Endothelial cell (in vitro differentiated cells): ENCODE measurements at places on chromosomes 5 and 9. TPM values are rescaled to one million over a fixed set of nuclear protein-coding genes. Genes with fewer than 3 reads are reported as not detected.

The BAAT gene
- total RNA-seq = not detected

The ADRB2 gene
- total RNA-seq = 0.36 TPM

The LCN1 gene
- total RNA-seq = not detected

GRCh38 chr5:168833936-168834335, 254.8 kb upstream of the PANK3 start:
- peaks cover 7% of the 10 kb centered on the region for H3K4me1 ChIP-seq
- no peak overlapping the region for H3K4me3 ChIP-seq
- H3K27ac ChIP-seq = no peak overlapping the region
- peaks cover 9% of the 10 kb centered on the region for H3K27me3 ChIP-seq
- no peak for DNase-seq

GRCh38 chr9:91066042-91066415, 264.4 kb downstream of the SYK start:
- H3K4me1 ChIP-seq = peaks cover 6% of the 10 kb centered on the region
- H3K36me3 ChIP-seq = no peaks in the 10 kb centered on the region
- no peak overlapping the region for H3K27ac ChIP-seq
- DNase-seq = no peak
- H3K4me3 ChIP-seq = no peak overlapping the region
- H3K27me3 ChIP-seq = no peaks in the 10 kb centered on the region

The LHFPL2 gene
- 47.6 TPM for total RNA-seq

- peaks cover 5% of the 10 kb centered on the region for H3K4me1 ChIP-seq
- no peak overlapping the region for H3K27ac ChIP-seq
- H3K27me3 ChIP-seq = no peaks in the 10 kb centered on the region
- DNase-seq = no peak
Measured at GRCh38 chr5:3392306-3392939, 203.2 kb upstream of the IRX1 start.

GRCh38 chr9:32606811-32607210, 28.7 kb downstream of the TAF1L start:
- no peaks in the 10 kb centered on the region for H3K36me3 ChIP-seq
- no peak for DNase-seq
- H3K4me1 ChIP-seq = peaks cover under 1% of the 10 kb centered on the region
- no peak overlapping the region for H3K4me3 ChIP-seq
- H3K27me3 ChIP-seq = no peaks in the 10 kb centered on the region

- no peaks in the 10 kb centered on the region for H3K36me3 ChIP-seq
- no peak overlapping the region for H3K4me3 ChIP-seq
- H3K4me1 ChIP-seq = no peaks in the 10 kb centered on the region
Measured at GRCh38 chr5:35899800-35900199, 38.6 kb downstream of the CAPSL start.

DNA sequence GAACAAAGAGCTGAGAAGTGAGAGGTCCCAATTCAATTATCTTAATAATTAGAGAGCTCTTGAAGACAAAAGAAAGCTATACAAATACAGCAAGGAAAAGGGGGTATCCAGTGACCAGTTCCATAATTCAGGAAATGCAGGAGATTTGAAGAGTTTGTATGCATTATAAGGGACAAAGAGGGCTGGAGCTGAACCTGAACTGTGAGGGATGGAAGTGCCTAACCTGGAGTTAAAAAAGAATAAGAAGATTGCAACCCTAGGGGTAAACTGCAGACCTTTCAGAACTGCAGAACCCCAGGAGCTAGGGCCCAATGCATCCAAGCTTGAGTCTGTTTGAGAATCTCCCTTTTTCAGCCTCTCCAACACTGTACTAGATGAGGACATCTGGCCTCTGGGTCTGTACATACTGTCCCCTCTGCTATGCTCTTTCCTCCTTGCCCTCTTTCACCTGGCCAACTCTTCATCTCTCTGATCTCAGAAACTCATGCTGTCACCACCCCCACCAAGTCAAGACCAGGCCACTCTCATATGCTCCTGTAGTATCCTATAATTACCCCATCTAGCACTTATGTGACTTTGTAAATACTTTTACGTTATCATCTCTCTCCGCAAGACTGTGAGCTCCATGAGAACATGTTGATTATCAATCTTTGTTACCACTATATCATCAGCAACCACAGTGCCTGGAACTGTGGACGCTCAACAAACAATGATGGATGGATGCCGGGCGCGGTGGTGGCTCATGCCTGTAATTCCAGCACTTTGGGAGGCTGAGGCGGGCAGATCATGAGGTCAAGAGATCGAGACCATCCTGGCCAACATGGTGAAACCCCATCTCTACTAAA, 6.6 kb upstream of the PRKACG start:
- H3K4me1 ChIP-seq = peaks cover 3% of the 10 kb centered on the region
- no peak overlapping the region for H3K27ac ChIP-seq
- DNase-seq = no peak

The MLANA gene
- total RNA-seq = not detected

- H3K27ac ChIP-seq = no peak overlapping the region
- H3K27me3 ChIP-seq = peaks cover 12% of the 10 kb centered on the region
- no peak overlapping the region for H3K4me3 ChIP-seq
- no peaks in the 10 kb centered on the region for H3K36me3 ChIP-seq
- no peaks in the 10 kb centered on the region for H3K4me1 ChIP-seq
- DNase-seq = no peak
Measured at GRCh38 chr9:137030538-137031527, 1.1 kb downstream of the FUT7 start.

The CDH9 gene
- total RNA-seq = not detected

GRCh38 chr5:124337996-124338395, 408.4 kb downstream of the ZNF608 start:
- DNase-seq = no peak
- no peak overlapping the region for H3K4me3 ChIP-seq
- H3K27me3 ChIP-seq = no peaks in the 10 kb centered on the region
- H3K36me3 ChIP-seq = no peaks in the 10 kb centered on the region
- no peak overlapping the region for H3K27ac ChIP-seq

DNA sequence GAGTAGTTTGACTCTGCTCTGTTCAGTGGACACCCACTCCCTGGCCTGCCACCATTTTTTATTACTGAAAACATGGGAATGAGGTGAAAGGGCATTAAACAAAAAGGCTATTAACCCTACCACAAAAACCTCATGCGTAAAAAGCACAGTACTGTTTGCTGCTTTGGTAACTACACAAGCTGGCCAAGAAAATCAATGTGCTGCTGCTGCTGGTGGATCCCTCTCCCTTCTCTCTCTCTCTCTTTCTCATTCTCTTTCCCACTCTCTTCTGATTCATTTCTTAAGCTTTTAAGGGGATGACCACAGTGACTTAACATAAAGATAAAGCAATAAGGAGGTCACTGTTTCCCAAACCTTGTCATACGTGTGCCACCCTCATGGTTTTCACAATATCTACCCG, 183.2 kb upstream of the TBC1D2 start:
- H3K27ac ChIP-seq = no peak overlapping the region
- DNase-seq = no peak
- peaks cover 1% of the 10 kb centered on the region for H3K36me3 ChIP-seq
- peaks cover 3% of the 10 kb centered on the region for H3K27me3 ChIP-seq
- H3K4me3 ChIP-seq = no peak overlapping the region

The TEX48 gene
- total RNA-seq = not detected

The BARHL1 gene
- total RNA-seq = 2.4 TPM

DNA sequence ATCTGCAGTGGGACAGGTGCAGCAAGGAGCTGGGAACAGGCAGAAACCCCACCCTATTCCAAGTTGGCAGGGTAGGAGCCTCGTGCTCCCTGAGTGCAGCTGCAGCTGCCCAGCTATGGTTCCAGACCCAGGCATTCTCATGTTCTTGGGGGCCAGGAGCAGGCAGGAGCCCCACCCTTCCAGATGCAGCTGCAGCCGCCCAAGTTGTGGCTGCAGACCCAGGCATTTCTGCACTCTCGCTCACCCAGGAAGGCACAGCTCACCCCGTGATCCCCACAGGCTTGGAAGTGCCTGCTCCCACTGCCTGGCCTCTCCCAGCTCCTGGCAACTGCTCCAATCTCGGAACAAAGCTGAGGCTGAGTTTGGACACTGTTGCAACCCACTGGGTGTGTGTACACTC, 275.8 kb upstream of the ADRA1B start:
- no peak for DNase-seq
- no peaks in the 10 kb centered on the region for H3K4me1 ChIP-seq

The DMGDH gene
- 0.36 TPM for total RNA-seq

The TMEM215 gene
- total RNA-seq = 0.18 TPM

The IGFBPL1 gene
- total RNA-seq = 9.1 TPM

The SPATA31C1 gene
- total RNA-seq = not detected

DNA sequence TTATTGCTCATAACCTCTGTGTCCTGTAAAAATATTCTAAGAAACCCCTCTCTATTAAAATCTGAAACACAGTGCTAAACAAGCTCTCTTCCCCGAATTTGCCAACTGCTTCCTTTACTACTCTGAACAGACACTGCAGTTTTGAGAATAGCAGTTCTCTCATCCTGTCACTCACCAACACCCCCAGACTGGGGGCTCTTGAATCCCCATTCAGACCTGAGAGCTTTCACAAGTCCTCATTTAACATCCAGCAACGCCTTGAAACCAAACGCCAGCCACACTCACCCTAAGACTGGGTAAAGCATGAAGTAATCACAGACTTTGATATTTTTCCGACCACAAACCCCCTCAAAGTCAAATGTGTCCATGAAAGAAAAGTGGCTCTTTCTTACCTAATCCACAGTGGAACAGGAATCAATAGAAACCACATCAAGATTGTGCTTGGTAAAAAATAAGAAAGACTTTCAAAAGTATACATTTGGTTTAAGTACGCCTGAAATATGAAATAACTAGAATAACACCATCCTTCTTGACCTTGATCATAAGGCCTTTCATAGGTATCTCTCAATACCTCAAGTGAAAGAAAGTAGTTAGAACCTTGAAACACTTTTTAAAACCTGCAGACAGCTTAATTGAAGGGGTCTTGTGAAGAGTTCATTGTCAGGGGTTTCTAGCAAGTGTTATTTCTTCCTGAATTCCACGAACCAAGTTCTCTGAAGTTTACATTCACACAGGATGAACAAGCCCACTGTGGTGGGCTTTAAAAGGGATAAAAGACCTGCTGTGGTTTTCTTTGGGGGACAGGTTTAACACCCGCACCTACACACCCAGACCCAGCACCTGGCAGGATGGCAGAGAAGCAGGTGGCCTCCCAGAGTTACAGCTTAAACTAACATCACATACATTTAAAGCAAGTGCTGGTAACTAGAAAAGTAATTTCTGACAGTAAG, 412.6 kb downstream of the MLLT3 start:
- H3K27ac ChIP-seq = no peak overlapping the region
- no peaks in the 10 kb centered on the region for H3K36me3 ChIP-seq
- no peak overlapping the region for H3K4me3 ChIP-seq
- H3K27me3 ChIP-seq = no peaks in the 10 kb centered on the region

The POLK gene
- total RNA-seq = 19.3 TPM

DNA sequence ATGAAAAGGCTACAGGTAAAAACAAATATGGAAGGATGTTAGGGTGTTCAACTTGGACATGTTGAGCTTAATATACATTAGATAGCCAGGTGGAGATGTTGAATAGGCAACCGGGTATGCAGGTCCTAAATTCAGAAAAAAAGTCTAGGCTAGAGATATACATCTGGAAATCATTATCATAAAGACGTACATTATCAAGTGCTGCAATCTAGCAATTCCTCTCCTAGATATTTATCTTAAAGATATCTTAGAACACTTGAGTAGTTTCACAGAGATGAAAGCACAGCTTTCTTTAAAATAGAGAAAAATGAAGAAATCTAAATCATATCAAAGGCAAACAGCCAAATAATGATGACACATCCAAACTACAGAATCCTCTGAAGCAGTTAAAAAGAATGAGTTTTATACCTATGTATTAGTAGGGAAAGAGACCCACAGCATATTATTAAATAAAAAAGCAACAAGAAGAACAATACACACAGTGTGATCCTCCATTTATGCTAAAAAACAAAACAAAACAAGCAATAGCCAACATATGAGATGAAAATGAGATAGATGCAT, 3.8 kb downstream of the NUDCD2 start:
- no peak for DNase-seq
- no peak overlapping the region for H3K4me3 ChIP-seq
- H3K27ac ChIP-seq = no peak overlapping the region
- H3K27me3 ChIP-seq = peaks cover 2% of the 10 kb centered on the region

The C5orf24 gene
- total RNA-seq = 43.5 TPM

The UQCRQ gene
- total RNA-seq = 152 TPM

- H3K4me3 ChIP-seq = no peak overlapping the region
- peaks cover 9% of the 10 kb centered on the region for H3K27me3 ChIP-seq
- H3K36me3 ChIP-seq = peaks cover 14% of the 10 kb centered on the region
- DNase-seq = no peak
- no peak overlapping the region for H3K27ac ChIP-seq
Measured at GRCh38 chr5:178464431-178465048, 125.7 kb downstream of the COL23A1 start.

DNA sequence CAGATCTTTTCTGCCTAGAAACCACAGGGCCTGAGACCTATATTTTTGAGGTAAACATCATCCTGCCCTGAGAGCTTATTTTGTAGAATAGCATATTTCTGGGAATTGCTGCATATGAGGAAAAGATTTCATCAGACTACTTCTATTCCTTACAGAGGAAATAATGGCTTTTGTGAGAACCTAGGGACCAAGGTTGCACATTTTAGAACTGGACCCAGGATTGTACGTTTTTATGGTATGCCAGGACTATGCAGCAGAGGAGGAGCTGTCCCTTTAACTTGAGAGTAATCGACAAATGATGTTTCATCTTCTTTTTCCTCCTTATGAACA, 2.2 kb upstream of the ALDH1A1 start:
- no peaks in the 10 kb centered on the region for H3K36me3 ChIP-seq
- no peak overlapping the region for H3K27ac ChIP-seq
- DNase-seq = no peak
- peaks cover 6% of the 10 kb centered on the region for H3K4me1 ChIP-seq

- no peak overlapping the region for H3K4me3 ChIP-seq
- peaks cover 7% of the 10 kb centered on the region for H3K36me3 ChIP-seq
- no peak overlapping the region for H3K27ac ChIP-seq
- no peak for DNase-seq
- H3K4me1 ChIP-seq = no peaks in the 10 kb centered on the region
Measured at GRCh38 chr5:54804521-54804920, 180.9 kb downstream of the ESM1 start.

The MYOZ3 gene
- total RNA-seq = 12.0 TPM

The PAX5 gene
- 1.3 TPM for total RNA-seq

DNA sequence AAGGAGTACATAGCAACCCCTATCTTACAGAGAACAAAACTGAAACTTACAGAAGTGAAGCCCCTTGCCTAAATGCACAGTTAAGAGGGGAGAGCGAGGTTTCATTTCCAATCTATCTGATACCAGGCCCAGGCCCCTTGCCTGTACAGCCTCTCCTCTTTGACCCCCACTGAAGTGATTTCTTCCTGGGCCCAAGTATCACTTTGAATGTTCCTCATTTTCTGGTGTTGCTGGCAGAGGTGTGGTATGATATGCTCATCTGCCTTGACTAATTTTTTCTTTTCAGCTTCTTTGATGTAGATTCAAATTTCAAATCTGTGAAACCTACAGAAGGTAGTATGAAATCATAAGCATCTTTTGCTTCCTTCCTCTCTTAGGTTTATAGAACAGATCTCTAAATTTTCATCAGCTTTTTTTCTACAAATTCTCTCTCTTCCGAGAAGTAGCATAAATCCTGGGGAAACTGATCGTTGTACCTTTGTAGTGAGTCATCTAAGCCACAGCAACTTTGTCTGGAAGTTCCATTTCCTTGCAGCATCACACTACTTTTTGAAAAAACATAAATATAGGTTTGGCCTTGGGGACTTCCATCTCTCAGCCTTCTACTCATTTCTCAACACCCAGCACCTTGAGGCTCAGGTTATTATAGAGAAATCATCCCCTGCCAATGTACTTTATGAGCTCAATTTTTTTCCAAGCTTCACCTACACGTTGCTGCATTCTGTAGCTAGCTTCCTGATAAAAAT, 402.4 kb upstream of the PTGER4 start:
- DNase-seq = no peak
- no peaks in the 10 kb centered on the region for H3K27me3 ChIP-seq
- no peak overlapping the region for H3K4me3 ChIP-seq
- no peak overlapping the region for H3K27ac ChIP-seq
- no peaks in the 10 kb centered on the region for H3K4me1 ChIP-seq
- no peaks in the 10 kb centered on the region for H3K36me3 ChIP-seq

The PKD2L2 gene
- not detected for total RNA-seq
